NCI-H1105 (cell line): ENCODE measurements at places on chromosomes 11 and 22.

DNA sequence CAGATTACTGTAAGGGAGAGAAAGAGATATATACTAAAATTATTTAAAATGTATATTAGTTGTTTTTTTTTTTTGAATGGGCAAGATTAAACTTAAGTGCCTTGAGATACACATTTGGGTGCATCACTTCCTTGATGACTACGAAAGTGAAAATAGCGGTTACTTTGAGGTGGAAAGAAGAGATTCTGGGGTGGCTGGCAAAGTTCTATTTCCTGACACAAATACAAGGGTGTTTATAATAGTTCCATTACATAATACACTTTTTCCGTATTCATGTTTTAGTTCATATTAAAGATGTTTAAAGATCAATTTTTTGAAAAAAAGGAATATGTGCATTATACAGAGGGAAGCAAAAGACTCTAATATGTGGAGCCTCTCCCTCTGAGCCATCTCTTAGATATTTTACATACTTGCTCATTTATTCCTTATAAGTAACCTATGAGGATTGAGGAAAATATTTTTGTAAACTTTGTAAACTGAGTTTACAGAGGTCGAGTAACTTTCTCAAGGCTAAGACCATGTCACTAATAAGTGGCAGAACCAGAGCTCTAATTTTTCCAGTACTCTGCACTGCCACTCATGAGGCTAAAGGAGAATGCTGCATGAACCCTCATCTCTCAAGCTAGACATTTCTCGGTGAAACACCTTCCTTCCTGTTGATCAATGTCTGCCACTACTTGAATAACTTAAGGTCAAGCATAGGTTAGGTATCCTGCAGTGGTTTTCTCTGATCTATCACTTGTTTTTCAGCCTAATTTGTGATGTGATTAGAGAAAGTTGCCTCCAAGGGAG, 58.6 kb downstream of the DDIAS start:
- no peak for DNase-seq

DNA sequence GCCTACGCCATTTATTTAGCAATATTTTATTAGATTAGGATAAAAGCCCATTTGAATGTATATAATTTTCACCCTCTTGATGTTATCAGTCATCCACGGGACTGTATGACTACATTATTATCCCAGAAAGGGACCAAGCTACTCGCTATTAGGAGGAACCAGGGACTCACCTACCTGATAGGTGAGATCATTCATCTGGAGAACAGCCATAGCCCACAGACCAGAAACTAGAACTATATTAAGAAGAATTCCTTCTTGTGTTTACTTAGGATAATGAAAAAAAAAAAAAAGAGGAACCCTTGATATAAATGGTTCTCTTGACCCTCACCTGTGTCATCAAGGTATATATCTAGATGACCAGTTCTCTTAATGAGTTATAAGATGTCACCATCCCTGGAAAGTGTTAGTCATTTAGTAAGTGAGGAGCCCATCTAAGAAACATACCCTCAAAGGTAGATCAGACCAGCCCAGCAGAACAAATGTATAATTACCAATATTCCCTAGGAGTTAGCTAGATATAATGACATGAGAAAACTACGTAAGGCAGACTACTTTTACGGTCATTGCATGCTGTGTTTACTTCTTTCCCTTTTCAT, 8.0 kb downstream of the SIK3 start:
- DNase-seq = no peak

- no peak for DNase-seq
Observed at GRCh38 chr11:1085440-1086170, 10.9 kb downstream of the MUC2 start.

GRCh38 chr11:87740451-87740850, 434.8 kb downstream of the RAB38 start:
- DNase-seq = no peak

- no peak for DNase-seq
Observed at GRCh38 chr11:838441-839279, 3.7 kb downstream of the POLR2L start.

DNA sequence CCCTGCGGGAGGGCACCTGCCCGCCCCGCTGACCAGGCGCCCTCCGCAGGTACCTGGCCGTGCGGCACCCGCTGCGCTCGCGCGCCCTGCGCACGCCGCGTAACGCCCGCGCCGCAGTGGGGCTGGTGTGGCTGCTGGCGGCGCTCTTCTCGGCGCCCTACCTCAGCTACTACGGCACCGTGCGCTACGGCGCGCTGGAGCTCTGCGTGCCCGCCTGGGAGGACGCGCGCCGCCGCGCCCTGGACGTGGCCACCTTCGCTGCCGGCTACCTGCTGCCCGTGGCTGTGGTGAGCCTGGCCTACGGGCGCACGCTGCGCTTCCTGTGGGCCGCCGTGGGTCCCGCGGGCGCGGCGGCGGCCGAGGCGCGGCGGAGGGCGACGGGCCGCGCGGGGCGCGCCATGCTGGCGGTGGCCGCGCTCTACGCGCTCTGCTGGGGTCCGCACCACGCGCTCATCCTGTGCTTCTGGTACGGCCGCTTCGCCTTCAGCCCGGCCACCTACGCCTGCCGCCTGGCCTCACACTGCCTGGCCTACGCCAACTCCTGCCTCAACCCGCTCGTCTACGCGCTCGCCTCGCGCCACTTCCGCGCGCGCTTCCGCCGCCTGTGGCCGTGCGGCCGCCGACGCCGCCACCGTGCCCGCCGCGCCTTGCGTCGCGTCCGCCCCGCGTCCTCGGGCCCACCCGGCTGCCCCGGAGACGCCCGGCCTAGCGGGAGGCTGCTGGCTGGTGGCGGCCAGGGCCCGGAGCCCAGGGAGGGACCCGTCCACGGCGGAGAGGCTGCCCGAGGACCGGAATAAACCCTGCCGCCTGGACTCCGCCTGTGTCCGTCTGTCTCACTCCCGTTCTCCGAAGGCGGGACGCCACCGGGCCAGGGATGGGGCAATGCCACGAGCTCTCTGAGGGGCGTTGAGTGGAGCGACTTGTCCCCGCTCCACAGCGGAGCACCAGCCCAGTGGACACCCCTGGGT, 1.8 kb downstream of the GALR3 start:
- DNase-seq = no peak

DNA sequence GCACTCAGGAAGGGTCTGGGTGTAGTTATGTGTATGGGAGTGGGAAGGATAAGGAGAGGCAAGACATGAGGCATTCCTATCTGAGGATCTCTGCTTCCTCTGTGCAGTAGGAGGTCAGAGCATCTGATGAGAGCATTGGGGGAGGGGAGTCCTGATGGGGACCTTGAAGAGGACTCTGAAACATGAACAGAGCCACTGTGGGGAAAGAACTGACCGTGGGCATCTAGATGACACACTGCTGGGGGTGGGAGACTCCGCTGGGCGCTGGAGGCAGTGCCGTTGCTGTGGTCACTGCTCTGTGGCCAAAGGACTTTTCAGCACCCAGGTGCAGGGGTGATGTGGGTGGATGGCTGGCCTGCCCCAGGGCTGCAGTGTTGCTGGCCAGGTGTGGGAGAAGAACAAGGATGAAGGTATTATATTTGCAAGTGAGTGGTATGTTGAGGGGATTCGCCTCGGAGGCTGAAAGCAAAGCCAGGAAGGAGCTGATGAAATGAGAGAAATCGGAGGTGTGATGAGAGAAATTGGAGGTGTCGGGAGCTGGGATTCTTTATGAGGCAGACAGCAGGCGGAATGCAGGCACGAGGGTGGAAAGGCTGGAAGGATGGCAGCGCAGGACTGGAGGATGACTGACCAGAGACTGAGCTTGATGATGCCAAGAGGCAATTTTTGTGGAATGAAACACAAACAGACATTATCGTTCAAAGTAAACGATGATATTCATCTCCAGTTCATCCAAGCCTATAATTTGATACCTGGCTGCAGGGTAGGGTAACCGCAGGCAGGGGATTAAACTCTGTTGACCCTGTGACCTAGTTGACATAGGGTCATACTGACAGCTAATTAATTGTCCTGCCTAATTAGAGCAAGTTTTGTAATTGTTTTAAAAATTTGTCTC, 19.4 kb upstream of the TMPRSS4 start:
- DNase-seq = no peak

- no peak for DNase-seq
Observed at GRCh38 chr22:42068291-42068690, 2.3 kb downstream of the NAGA start.
